ENCODE measurements at places on chromosomes 5 and 9.

DNA sequence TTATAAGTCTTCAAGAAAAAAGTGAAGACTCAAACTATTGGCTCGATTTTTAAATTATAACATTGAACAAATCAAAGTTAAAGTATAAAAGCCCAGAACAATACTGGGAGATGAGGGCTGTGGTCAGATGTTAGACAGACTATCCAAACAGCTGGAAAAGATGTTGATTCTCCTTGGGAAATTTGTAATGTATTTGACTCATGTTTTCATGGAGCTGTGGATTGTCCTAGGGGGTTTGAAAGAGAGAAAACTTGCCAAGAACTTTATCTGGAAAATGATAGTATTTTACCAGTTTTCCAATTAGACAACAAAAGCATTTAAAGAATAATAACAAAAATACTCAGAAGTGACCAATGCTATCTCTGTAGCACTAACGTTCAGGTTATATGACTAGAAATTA, 339.2 kb downstream of the ARL15 start:
- DNase-seq, result no peak

DNA sequence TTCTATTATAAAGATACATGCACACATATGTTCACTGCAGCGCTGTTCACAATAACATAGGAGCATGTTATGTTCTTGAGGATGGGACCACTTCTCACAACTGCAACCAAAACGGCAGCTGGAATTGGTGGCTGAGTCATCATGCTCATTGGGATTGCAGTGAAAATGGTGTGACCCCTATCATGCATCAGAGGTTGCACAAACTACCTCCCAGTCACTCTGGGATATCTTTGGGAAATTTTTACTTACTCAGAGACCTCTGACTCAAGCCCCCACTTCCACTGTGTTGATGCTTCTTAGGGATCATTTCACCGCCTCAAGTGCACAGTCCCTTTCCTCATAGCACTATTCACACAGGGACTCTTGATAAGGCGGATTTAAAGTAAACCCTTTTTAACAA, 474.1 kb downstream of the BNC2 start:
- no peak for DNase-seq

DNA sequence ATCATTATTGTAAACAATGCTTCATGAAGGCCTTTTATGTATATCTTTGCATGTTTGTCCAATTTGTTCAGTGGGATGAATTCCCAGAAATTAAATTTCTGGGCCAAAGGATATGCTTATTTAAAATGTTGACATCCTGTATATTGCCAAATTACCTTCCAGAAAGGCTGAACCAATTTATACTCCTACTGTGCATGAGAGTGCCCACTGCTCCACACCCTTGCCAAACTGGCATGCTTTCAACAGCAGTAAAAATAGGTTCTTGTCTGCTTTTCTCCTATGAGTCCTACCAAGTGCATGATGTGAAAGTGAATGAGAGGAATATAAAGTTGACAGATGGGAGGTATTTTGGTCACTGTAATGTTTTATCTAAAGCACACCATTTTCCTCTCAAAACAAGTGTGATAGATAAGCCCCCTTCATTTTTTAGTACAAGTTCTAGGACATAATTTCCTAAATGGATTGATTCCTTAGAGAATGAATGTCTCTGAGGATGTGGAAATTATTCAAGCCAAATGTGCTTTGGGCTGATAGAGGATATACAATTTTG, 70.5 kb upstream of the ERBIN start:
- DNase-seq, result no peak

DNA sequence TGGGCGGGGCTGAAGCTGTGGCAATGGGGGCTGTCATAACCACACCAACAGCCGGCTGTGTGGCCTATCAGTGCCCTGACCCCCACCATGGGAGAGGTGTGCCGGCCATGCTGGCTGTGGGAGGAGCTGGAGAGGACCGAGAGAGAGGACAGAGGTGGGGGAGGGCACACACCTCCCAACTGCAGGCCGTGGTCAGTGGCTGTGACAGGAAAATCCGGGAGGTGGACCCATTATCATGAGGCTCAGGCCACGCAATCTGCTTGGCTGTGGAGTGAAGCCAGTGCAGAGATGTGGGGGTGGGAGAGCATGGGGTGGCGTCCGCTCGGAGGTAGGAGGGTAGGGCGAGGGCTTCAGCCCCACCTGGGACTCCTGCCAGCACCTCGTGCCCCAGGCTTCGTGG, 136.1 kb downstream of the RXRA start:
- DNase-seq, result no peak

DNA sequence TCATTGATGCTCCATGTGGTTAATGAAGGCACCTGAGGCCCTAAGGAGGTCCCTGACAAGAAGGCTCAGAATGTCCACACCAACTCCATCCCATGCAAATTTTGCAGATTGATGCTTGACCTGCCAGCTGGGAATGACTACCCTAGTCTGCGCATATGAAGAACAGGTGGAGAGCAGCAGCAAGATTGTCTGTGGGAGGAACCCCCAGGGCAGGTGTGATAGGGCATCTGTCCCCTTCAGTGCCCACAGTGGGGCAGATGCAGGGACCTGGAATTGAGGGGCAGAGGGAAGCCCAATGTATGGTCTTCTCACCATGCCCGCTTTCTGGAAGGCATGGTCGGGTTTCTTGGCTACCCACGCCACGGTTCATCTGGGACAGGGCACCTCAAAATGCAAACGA, 79.6 kb downstream of the MACROH2A1 start:
- DNase-seq, result no peak
